ENCODE measurements at places on chromosomes 5 and 9.

GRCh38 chr5:72784129-72784528 is 32.3 kb upstream of the TNPO1 start:
- no peak for DNase-seq

- DNase-seq = no peak
These were observed 43.8 kb downstream of the CAMK2A start for GRCh38 chr5:150245808-150246207.

DNA sequence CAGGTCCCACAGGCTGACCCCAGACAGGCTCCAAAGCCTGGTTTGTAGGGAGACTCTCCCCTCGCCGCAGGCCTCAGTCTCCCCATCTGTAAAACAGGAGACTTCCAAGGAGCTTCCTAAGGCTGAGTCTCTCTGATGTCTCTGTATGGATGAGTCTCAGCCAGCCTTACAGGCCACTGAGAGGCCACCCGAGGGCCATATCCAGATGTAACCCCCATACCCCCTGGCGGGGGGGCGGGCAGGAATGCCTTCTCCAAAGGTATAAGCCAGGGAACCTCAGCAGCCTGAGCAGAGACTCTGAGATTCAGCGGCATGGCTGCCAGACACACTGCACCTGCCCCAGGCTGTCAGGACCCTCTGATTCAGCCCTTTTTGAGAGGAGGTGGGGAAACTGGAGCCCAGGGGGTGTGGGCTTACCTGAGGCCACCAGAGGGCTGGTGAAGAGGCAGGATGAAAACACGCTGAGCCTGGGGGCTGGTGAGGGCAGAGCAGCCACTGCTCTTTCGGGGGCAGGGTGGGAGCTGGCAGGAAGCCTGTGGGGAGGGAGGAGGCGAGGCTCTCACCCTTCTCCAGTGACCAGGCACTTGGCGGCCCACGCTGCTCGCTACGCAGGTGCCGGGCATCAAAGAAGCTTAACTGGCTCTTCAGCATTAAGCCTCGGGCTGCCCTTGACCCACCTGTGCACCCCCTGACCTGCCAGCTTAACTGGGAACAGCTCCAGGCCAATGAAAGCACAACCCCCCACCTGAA is 5.5 kb upstream of the SUSD3 start:
- no peak for DNase-seq

DNA sequence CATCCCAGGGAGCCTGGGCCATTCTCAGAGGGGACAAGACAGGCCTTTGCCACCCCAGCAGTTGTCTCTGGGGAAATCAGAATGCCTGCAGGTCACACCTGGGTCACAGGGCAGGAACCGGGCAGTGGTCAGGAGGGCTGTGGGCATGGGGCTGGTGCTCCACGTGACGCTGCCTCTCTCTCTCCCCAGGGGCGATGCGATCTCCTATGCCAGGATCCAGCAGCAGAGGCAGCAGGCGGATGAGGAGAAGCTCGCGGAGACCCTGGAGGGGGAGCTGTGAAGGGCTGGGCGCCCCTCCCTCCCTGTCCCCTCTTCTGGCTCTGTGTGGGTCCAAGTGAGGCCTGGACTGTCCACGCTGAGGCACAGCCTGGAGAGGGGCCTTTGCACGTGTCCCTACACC is 8.6 kb downstream of the CACFD1 start:
- DNase-seq = no peak

DNA sequence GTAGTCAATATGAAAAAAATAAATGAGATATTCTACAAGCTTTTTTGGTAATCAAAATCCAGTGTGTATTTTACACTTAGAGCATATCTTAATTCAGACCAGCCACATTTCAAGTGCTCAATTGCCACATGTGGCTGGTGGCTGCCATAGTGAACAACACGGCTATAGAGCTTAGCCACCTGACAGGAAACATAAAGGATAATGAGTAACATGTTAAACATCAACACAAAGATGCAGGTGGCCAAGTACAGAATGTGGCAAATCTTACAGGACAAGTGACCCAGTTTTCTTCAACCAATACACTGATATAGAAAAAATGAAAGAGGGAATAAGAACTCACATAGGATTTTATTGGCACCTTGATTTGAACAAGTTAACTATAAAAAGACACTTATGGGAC is 61.4 kb downstream of the KIF24 start:
- no peak for DNase-seq

GRCh38 chr5:141864371-141865370 is 13.5 kb downstream of the PCDH1 start:
- no peak for DNase-seq

DNA sequence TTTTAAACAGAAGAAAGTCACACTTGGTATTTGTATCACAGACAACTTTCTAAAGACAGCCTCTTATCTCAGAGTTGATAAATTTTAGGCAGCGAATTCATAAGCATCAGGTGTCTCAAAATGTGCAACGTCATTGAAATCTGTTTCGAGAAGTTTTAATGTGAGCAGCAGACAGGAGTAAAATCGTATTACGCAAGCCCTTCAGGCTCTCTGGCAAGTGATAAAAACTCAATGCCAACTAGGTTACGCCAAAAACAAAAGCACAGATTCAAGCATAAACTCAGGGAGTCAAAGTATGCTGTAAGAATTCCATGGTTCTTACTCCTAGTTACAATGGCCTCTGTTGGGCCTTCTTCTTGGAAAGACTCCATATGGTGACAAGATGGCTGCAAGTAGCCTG is 244.7 kb downstream of the SEMA5A start:
- no peak for DNase-seq
